Activated naive CD4-positive, alpha-beta T cell treated with Interleukin-2 at 50 U/mL for 16 hours (primary cell): ENCODE measurements at places on chromosomes 12 and 14.

DNA sequence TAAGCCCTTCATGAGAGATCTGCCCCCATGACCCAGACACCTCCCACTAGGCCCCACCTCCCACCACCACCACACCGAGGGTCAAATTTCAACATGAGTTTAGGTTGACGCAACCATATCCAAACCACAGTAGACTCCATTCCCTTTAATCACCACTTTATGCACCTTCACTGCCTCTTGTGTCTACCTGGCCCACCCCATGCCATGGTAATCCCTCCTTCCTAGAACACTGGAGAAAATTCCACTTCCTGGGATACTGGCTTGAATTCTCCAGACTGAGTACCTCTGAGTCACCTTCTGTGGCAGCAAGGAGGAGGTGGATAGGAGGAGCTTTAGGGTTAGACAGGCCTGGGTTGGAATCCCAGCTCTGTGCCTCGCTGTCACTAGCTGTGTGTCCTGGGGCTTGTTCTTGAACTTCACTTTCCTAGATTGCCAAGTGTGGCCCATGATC is 26.1 kb upstream of the CIPC start:
- no peak for DNase-seq

DNA sequence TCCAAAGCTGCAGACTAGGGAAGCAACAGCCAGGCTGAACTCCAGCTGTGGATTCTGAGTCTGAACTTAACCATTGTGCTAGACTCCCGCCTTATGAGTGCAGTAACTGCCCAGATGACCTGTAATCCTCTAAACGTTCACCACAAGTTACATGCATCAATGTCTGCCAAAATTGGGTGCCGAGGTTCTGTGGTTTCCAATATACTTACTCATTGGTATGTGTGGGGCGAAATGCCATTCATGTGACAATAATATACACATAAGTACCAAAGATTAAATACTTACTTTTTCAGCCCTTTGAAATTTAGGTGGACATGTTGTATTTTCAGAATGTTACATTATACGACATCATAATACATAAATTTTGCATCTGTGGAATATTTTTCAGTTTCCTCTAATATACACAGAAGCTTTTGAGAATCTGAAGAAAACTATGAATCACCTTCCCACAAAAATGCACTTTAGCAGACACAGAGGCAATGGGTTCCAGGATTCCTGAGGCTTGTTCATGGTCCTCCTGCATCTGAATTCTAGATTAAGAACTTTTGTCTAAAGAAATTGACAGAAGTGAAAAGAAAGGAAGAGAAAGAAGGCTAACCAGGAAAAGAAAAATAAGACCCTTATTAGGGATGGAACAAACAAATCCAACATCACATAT is 31.7 kb downstream of the GRIP1 start:
- DNase-seq = no peak

DNA sequence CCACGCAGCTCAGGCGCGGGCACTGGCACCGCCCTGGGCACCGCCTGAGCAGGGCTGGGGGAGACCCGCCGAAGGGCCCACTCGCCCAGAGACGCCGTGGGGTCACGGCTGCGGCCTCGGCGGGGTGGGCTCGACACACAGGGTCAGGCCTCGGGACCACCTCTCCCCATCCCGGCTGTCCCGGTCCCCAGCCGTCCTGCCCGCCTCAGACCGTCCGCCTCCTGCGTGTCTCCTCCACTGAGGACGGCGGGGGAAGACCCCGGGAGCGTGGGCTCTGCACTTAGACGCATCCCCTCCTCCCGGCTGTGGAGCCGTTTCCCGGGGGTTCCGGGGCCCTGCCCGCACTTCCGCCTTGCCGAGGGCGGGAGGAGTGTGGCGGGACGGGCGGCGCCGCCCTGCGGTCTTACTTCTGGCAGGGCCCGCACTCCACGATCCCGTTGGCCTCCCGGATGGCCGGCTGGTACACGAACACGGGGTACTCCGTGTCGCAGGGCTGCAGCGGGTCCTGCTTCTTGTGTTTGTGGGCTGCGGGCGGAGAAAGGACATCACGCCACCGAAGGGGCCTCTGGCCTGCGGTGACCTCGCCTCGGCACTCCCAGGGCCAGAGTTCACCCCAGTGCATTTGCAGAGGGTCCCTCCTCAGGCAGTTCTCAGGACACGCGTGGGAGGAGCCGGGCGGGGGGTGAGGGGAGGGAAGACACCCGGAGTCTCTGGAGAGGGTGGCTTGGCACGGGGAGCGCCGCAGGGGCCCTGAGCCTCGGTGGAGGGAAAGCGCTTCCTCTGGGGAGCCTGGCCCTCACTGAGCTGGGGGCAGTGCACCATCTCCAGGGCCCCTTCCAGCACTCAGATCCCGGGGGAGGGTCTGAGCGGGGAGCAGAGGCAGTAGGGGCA is 23.1 kb upstream of the LRTM2 start:
- DNase-seq = peak; percentile 63

DNA sequence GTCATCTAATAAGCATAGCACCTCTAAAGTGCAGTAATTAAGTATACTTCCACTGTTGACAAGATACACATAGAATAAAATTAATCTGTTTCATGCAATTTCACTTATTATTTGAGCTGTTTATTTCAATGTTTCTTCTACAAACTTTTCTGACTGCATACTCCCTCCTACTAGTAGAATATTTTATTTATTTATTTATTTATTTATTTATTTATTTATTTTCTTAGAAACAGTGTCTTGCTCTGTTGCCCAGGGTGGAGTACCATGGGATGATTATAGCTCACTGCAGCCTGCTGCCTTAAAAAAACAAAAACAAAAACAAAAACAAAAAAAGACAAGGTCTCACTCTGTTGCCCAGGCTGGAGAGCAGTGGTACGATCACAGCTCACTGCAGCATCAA is 68.4 kb upstream of the KITLG start:
- DNase-seq = no peak

GRCh38 chr14:49586673-49587460 is 687 bp upstream of the RPS29 start:
- peak; percentile 66 for DNase-seq

GRCh38 chr12:113906411-113907200 is 59.5 kb downstream of the RBM19 start:
- no peak for DNase-seq

DNA sequence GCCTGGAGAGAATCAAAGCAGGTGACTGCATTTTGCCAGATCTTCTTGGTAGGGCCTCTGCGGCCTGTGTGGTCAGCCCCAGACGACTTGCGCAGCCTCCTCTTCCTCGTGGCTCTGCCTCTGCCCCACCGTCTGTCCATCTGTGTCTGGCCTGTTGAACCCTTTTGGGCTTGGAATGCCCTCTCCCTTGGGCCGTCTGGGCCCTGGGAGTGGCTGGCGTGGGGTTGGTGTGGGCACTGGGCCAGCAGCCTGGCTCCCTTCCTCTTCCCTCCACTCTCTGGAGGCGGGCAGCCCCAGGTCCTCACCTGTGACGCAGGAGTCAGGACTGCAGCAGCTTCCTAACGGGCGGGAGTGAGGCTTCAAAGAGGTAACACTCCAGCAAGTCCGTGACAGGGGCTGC is 9.7 kb upstream of the CCDC197 start:
- DNase-seq = no peak

- DNase-seq = no peak
Observed at GRCh38 chr14:93183596-93184317, 940 bp downstream of the MOAP1 start.

DNA sequence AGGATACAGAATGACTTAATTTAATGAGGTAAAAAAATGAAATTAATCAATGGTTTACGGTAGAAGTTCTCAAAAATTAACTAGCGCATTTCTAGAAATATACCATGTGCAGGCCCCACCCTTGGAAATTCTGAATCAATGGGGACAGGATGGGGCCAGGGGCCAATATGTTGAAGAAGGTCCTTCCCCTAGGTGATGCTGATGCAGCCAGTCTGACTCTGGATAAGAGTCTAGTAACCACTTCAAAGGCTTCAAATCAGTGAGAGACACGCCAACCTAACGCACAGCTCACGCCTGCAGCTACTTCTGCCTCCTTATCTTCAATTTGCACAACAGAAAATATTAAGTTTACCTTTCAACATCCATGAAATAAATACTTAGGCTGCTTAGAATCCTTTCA is 14.9 kb downstream of the GIT2 start:
- DNase-seq = peak; percentile 72

DNA sequence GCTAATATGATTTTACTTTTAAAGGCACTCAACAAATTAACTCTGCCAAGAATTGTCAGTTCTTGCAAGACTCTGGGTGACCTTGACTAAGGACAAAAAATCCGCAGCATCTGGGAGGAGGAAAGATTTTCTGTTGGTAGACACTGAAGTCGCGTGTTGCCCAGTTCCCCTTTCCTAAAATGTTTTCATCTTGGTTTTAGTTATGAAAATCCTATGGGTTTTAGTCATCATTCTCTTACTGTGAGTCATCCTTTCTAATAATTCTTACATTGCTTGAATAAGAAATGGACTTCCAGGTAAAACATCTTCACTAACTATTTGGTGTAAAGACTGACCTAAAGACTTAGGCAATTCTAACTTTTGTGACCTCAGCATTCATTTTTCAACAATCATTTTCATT is 9.1 kb downstream of the GSG1 start:
- no peak for DNase-seq

DNA sequence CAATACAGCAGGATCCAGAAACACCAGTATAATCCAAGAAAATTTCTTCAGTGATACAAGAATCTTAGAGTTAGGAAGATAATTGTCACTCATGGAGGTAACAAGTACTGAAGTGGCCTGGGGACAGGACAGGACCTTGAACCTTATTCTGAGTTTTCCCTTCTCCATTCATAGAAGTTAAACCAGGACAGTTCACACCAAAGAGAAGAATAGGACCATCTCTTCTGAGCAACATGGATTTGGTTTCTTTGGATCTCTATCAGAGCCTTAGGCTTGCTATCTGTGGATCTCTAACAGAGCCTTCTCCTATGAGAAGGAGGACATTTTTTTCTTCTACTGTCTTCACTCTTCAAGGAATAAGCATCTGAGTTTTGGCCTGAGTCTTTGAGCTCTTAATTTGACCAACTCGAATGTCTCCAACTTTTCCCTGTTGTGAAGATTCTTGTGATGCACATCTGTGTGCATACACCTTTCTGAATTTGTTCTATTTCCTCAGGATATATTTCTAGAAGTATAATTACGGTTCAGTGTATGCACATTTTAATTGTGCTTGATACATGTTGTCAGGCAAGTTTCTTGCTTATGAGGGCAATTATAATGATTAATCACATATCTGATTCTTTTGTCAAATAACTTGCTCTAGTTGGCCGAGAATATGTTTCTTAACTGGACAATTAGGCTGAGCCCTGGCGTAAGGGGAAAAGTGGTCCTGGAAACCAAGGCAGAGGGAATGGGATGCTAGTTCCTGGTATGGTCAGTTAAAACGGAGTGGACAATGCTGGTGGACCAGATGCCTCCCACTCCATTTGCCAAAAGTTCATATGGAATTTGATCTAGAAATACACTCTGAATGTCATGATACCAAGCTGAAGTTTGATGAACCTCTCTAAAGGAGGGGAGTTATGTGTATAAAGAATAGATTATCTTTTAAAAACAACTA is 6.6 kb downstream of the KRT6A start:
- no peak for DNase-seq

DNA sequence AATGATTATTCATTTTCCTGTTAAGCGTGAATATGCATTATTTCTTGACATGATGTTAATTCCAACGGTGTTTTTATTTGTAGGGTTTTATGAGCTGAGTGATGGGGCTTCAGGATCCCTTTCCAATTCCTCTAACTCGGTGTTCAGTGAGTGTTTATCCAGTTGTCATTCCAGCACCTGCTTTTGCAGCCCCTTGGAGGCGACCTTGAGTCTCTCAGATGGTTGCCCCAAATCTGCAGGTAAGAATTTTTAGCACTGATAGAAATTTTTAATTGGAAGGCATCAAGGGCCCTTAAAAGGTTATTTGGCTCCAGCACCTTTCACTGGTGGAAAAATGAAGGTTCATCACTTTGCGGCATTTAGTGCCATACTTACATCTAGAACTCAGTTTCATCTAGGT is 3.7 kb downstream of the DACT1 start:
- DNase-seq = no peak

GRCh38 chr14:96385385-96385784 is 6.5 kb upstream of the AK7 start:
- no peak for DNase-seq

- DNase-seq = no peak
Observed at GRCh38 chr12:5518584-5519365, 86.9 kb downstream of the NTF3 start.

DNA sequence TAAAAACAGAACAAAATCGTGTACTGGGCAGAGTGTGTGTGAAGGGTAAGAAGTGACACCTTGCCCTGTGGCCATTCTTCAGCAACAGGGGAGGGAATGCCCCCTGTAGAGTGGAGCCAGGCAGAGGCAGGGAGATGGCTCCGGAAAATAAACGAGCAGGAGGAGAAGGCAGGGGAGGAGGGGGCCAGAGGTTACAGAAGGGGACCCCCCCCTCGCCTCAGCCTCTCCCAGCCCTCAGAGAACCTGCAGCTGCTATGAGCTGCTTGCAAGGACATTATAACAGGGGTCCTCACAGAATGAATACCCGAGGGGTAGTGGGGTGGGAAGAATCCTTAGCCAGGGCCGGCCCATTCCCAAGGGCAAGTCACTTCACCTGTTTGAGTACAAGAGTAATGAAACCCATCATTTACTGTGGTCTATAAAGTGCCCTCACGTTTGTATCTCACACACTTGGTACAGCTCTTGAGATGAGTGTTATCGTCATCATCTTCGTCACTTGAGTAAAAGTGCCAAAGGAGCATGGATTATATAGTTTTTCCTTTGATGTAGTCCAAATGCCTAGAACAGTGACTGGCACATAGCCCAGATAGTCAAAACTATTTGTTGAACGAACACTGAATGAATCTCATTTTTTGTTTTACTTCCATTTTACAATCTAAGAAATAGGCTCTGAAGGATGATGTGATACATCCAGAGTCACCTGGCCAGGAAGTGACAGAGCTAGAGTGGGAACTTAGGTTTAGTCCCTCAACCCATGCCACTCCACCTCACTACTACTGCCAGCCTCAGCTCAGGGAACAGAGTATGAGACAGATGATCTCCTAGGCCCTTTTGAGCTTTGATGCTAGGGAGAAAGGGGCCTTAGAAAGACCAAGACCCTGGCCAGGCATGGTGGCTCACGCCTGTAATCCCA is 14.5 kb downstream of the SCNN1A start:
- no peak for DNase-seq

GRCh38 chr14:66005900-66006434 is 480.2 kb upstream of the CCDC196 start:
- no peak for DNase-seq
